Pancreas (tissue), 10 donors: ENCODE measurements at places on chromosomes 2 and 18. TPM values are rescaled to one million over a fixed set of nuclear protein-coding genes. Genes with fewer than 3 reads are reported as not detected.

The DHRS9 gene
- total RNA-seq, result 0.58 TPM

The PLGLB2 gene
- total RNA-seq, result 2.8 TPM

The PRKAG3 gene
- total RNA-seq, result not detected

The IDH1 gene
- 16.7 TPM for total RNA-seq

The ZNF396 gene
- total RNA-seq, result 2.6 TPM

The CCL20 gene
- total RNA-seq, result 0.23 TPM

The HOXD12 gene
- not detected for total RNA-seq

The DUSP2 gene
- total RNA-seq, result 1.2 TPM
